Activated CD4-positive, alpha-beta T cell treated with anti-CD3 and anti-CD28 coated beads for 4 hours (primary cell): ENCODE measurements at places on chromosomes 4 and X.

GRCh38 chrX:369563-370101 is 17.1 kb downstream of the PPP2R3B start:
- no peak for DNase-seq

DNA sequence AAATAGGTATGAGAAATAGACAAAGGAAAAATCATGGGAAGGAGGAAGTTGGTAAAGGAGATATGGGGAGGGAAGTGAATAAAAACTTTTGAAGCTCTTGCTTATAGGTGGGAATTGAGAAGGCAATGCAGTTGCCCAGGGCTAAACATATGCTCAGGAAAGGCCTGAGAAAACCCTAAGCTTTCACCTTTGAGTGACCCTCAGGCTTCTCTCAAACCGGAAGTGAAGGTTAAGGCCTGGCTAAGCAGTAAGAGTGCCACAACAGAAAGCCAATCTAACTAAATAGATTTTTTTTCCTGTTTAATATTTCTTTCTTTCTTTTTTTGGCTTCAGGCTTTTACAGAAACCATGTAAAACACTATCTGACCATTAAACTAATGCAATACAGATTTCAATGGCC is 69.5 kb upstream of the GABRA3 start:
- DNase-seq = no peak

- DNase-seq = no peak
These were observed 7.8 kb downstream of the WWC2 start for GRCh38 chr4:183106839-183107238.

DNA sequence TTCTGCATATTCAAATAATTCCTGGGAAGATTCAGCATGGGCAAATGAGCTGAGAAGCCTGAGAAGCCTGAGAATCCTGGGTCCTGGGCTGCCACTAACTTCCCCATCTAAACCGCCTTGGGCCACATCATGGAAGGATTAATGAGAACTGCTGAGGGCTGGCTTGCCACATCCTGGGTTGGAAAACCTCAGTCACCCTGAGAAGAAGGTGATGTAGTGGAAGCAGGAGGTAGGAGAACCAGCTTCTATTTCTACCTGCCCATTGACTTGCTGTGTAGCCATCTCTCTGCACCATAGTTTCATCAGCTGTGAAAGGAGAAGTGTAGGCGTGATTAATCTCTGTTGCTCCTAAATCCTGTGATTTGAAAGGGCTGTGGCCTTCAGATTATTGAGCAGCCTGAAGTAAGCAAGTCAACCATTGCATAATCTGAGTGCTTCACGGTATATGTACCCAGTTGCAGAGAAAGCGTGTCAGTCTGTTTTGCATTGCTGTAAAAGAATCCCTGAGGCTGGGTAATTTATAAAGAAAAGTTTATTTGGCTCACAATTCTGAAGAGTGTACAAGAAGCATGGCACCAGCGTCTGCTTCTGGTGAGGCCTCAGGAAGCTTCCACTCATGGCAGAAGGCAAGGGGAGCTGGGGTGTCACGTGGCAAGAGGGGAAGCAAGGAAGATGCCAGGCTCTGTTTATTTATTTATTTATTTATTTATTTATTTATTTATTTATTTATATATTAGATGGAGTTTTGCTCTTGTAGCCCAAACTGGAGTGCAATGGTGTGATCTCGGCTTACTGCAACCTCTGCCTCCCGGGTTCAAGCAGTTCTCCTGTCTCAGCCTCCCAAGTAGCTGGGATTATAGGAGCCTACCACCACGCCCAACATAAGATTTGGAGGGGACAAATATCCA is 140.9 kb upstream of the ATP6AP2 start:
- no peak for DNase-seq

- no peak for DNase-seq
These were observed 1.2 kb upstream of the CLOCK start for GRCh38 chr4:55547918-55548317.
